SK-N-SH treated with all-trans-retinoic acid at 6 μM for 48 hours (cell line): ENCODE measurements at places on chromosomes 7 and 10.

DNA sequence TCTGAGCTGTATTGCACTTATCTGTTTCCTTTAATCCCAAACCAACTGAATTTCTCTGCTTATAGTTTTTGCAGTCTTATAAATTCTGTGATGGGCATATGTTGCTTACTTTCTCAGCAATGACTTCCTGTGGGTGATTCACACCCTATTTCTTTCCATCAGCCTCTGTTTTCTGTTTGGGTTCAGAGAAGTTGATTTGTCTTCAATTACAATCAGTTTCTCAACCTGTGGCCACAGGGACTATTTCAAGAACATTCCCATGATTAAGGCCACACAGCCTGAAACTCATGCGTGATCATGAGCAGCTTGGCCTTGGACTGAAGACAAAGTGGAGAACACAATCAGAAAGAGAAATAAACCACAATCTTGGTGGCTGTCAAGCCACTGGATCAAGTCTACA, 1174.6 kb upstream of the C7orf33 start:
- no peak for ATAC-seq

DNA sequence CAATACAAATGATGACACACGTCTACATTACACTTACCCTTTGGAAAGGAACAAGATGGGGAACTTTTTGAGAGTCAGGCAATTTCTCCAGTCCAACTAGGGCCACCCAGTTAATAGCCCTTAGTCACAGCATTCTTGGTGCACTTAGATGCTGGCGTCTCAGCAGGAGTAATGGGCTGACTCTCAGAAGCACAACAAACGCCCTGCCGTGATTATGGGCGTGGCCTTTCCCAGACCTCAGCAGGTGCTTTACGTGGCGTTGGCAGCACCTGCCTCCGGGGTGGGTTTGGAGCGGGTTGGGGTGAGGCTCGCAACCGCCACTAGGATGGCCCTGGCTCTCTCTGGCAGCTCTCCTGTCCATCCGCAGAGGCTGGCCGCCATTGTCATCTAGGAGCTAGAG, 147.6 kb upstream of the SHH start:
- ATAC-seq: no peak

DNA sequence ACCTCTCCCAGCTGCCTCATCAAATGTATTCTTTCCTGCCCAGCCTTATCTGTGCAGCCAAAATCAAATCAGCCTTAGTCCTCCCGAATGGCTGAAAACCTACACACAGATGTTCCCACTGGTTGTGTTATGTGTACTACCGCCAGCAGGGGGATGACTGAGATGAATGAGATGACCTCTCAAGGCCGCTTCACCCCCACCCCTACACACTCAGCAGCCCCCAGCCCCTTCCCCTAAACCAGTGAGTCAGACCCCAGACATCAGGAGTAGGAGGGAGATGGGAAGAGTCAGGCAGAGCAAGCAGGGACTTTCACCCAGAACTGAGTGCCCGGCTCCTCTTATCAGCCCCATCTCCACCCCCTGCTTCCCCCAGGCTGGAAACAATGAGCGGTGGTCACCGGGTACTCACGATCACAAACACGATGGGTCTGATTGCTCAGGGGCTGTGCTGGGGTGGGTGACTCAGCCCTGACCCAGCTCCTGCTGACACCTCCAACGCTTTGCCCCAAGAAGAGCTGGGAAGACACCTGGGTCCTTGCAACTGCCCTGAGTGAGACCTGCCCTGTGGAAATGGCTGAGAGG, 6.5 kb upstream of the C10orf105 start:
- ATAC-seq: peak; percentile 74

GRCh38 chr10:49056356-49056755, 59.0 kb downstream of the VSTM4 start:
- no peak for ATAC-seq

DNA sequence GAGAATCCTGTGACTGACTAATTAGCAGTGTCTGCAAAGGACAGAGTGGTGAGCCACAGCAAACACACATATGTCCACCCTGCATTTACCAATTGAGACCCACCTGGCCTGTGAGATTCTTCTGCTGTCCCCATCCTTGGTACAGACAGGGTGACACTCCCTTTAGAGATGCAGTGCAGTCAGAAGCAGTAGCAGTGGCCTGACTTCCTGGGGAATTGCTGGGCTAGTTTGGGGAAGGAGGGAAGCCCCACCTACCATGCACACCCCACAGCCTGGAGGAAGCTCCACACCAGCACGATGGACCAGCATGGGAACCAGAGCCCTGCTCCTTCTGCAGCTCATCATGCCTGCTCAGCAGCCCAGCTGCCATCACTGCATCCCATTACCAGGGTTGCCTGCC, 924.9 kb upstream of the ZNF722 start:
- no peak for ATAC-seq

GRCh38 chr7:151987748-151988529, 31.7 kb downstream of the GALNTL5 start:
- ATAC-seq: no peak

GRCh38 chr7:9189703-9190102, 756.3 kb downstream of the NXPH1 start:
- ATAC-seq: no peak

DNA sequence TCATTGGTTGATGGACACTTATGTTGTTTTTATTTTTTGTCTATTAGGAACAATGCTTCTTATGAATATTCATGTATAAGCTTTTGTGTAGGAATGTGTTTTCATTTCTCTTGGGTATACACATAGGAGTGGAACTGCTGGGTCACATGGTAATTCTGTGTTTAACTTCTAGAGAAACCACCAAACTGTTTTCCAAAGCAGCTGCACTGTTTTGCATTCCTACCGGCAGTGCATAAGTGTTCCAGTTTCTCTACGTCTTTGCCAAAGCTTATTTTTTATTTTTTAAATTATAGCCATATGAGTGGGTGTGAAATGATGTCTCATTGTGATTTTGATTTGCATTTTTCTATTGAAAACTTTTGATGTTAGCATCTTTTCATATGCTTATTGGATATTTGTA, 51.3 kb downstream of the ADK start:
- no peak for ATAC-seq

- ATAC-seq: no peak
Observed at GRCh38 chr10:49572594-49573114, 33.7 kb upstream of the ERCC6 start.
